Ascending aorta (tissue), 2 donors: ENCODE measurements at places on chromosomes 4 and X.

DNA sequence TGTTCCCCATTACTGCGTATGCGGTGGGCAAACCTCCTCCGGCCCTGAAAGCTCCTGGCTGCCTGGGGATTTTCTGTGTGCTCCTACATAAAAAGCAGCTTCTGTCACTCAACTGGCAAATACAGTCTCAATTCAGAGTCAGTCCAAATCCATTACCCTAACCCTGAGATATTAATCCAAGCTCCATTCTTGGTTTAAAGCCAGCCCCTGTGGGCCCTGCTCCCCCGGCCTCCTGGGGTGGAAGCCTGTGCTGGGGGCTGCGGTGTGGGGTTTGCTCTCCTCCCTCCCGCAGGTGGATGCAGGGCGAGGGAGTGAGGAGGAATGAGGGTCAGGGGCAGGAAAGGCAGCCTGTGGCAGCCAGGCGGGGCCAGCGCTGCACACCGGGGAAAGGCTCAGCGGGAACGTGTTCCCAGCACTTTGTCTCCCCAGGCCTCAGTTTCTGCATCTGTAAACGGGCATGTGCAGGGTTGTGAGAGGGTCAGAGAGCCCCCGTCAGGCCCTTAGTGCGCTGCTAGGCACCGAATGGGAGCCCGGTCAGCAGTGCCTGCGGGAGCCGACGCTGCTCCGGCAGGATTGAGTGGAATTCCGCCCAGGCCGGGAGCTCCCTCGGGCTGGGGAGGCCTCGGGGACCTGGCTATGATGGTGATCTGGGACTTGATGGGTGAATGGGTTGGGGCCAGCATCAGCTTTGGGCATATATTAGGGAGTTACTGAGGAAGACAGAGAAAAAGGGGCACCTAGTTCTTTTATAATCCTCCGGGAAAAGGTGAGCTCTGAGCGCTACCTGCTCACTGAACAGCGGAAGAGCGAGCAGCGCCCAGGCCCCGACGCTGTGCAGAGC is 6.3 kb upstream of the RGS12 start:
- peak; percentile 53 for DNase-seq

- DNase-seq: no peak
Observed at GRCh38 chr4:83285055-83285407, 433 bp upstream of the COQ2 start.

GRCh38 chrX:13283950-13284546 is 35.8 kb downstream of the ATXN3L start:
- DNase-seq: no peak

GRCh38 chrX:40465735-40466551 is 114.8 kb upstream of the ATP6AP2 start:
- no peak for DNase-seq

GRCh38 chr4:81465406-81466340 is 6.0 kb downstream of the RASGEF1B start:
- DNase-seq: no peak

DNA sequence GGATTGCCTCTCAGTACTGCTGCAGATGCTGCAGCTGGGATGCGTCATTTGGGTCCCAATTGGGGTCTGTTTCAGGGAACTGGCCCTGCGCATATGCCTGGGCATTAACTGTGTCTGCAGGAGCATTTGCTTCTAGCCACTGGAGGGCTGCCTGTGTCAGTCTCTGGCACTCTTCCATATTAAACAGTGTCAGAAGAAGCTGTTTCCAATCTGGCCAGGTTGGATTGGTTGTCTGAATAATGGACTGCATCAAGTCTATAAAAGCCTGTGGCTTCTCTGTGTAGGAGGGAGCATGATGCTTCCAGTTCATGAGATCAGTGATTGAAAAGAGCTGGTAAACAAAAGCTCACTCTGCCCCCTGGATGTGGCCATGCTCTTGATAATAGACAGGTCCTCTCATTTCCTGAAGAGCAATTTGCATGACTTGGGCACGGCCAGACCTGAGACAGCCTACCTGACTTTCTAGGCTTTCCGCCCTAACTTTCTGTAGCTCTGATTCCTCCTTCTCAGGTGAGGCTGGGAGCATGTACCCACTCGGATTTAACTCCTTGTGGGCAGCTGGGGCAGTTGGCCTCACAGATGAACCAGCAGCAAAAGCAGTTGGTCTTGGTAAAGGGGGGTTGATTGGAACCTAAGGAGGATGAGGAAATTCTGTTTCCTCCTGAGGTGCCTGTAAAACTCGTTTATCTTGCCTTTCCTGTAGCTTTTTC is 29.2 kb downstream of the SULT1E1 start:
- no peak for DNase-seq

- no peak for DNase-seq
Observed at GRCh38 chr4:59608466-59608865, 1591.7 kb upstream of the ADGRL3 start.

- DNase-seq: no peak
Observed at GRCh38 chr4:143411527-143412419, 75.1 kb downstream of the GAB1 start.

DNA sequence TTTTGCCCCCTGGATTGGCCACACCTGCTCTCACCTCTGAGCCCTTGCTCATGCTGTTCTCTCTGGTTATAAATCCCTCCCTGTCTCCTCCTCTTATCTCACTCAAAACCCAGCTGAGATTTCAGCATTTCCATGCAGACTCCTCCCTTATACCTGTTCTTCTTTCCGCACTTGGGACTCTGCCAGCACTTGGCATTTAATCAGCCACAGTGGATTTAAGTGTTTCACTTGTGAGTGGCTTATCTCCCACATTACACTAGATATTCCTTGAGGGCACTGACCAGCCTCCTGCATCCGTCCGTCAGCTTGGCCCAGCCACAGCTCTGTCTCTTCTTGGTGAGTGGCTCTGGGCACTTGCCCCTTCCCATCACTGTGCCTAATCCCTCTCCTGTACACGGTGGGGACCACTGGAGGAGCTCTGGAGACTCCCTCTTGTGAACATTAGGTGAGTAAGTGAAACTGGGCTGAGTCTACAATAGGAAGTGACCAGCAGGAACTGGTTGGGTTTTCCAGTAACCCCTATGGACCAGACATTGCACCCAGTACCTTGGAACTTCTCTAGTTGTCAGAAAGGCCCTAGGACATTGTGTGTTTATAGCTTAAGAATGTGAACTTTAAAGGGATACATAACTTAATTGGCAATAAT is 19.9 kb downstream of the FGFBP1 start:
- no peak for DNase-seq

- no peak for DNase-seq
Observed at GRCh38 chrX:3428792-3429191, 82.3 kb upstream of the MXRA5 start.

DNA sequence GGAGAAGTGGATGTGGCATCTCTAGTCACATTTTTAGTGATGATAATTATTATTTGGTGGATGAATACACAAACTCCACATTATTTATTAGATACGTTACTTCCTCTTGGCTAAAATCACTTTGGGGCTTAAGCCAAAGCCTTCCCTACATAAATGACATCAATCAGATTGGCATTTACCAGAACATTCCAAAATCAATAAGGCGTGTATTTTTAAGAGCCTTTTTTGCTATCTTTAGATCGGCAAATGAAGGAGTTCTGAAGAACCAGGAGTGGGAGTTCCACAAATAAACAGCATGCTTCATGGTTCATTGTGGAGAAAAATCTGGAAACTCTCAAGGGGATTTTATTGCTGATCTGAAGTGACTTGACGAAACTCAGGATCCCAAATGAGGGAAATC is 89.7 kb downstream of the AMELX start:
- no peak for DNase-seq

GRCh38 chr4:129254126-129254525 is 158.2 kb downstream of the C4orf33 start:
- DNase-seq: no peak

DNA sequence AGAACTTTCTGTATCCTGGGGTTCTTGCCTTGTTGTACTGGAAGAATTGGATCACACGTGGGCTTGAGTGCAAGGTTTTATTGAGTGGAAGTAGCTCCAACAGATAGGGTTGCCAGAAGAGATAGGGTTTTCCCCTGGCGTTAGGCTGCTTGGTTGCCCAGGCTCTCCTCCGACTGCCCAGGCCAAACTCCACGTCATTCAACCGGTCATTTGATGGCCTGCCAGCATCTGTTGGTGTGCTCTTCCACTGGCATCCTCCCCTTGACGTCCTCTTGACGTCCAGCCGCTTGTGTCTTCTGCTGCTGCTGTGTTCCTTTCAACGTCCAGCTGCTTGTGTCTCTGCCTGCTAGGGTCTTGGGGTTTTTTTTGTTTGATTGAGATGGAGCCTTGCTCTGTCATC is 340.3 kb upstream of the ZCCHC13 start:
- no peak for DNase-seq

- no peak for DNase-seq
Observed at GRCh38 chrX:1750267-1750666, 135.4 kb downstream of the ASMT start.
